HEK293T (cell line): ENCODE measurements at places on chromosomes 4 and X.

GRCh38 chrX:134074151-134074550 is 88.8 kb upstream of the GPC3 start:
- no peak for DNase-seq

- DNase-seq, result no peak
Measured at GRCh38 chr4:101288365-101289145, 58.8 kb downstream of the PPP3CA start.

GRCh38 chr4:111992351-111993168 is 152.7 kb upstream of the FAM241A start:
- no peak for DNase-seq

DNA sequence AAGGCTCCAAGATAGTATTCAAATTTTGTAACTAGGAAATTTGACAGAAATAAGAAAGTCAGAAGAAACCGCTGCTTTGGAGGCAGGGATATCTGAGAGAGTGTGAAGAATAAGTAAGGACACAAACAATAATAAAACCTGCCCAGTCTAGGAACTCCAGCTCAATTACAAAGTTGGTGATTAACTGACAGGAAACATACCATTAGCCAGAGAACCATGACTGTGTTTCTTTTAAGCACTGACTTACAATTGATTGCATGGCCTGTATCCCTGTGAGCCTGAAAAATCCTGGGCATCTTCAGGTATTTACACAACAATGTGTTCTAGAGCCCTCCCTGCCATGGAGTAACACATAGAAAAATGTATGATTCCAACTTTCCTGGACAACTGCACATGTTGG is 127.4 kb downstream of the GRIA3 start:
- no peak for DNase-seq
